ENCODE measurements at places on chromosomes 7 and 10.

DNA sequence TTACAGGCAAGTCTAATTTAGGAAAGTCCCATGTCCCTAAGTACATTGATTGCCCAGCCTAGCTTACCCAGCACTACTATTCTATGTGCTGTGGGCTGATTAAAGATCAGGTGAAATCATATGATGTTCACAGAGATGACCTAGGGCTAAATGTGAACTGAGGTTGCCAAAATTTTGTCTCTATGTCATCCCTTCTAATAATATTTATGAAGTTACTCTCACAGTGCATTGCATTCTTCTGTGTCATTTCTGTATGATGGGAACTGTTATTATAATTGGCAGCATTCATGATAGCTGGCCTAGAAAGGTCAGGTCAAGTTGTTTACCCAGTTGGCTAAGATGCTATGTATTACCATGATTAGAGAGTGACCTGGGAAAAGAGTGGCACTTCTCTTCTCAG, 2.8 kb upstream of the PDK4 start:
- no peak for DNase-seq

- no peak for DNase-seq
These were observed 2.0 kb upstream of the STRA8 start for GRCh38 chr7:135231686-135232085.

DNA sequence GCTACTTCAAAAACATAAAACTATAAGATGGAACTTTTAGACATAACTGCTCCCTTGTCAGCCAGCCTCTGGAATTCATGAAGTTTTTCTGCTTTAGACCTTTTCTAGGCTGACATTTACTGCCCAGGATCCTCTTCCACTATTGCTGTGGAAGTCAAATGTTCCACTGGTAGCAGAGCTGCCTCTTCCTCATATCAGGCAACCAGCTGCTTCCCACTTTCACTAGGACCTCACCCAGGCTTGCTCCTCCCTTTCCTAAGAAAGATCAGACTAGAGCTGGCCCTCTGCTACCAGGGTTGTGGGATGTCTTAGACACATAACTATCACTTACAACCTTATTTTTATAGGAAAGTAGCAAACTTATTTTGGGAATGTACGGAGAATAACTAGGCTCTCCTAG, 121.5 kb downstream of the CTTNBP2 start:
- DNase-seq: no peak

DNA sequence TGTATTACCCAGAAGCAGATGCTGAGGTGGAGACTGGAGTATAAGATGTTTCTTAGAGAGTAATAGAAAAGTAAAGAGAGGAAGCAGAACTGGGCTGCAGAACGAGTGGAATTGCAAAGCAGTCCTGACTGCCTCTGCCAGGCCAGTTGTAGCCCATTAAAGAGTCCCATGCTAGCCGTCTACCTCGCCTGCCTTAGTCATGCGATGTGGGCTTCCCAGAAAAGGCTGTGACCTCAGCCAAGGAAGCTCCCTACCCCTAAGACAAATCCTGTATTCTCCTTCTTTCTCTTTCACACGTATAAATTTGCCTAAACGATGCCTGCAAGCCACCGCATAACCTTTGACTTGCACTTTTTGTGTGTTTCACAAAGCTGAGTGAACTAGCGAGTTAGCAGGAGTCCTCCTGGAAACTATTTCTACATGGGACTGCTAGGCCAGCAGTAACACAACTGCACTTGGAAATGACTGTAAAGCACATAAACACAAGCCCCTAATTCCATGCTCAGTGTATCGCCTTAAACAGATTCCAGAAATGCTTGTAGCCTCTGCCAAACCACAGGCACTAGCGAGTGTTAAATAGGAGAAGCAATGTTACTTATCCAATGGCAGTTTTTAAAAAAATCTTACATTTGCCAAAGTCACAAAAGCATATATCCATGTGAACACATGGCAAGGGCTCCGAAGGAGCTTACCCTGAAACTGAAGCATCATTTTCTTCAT, 47.4 kb upstream of the GNAI1 start:
- DNase-seq: no peak
